ENCODE measurements at places on chromosomes 16 and 17. TPM values are rescaled to one million over a fixed set of nuclear protein-coding genes. Genes with fewer than 3 reads are reported as not detected.
A peak's percentile ranks its signal among the peaks of the same experiment; 100 is the strongest.

- no peak for DNase-seq
These were observed 378.7 kb downstream of the HS3ST4 start for GRCh38 chr16:26070302-26071100.

GRCh38 chr17:27586203-27586721, 44.7 kb upstream of the LGALS9 start:
- no peak for DNase-seq

DNA sequence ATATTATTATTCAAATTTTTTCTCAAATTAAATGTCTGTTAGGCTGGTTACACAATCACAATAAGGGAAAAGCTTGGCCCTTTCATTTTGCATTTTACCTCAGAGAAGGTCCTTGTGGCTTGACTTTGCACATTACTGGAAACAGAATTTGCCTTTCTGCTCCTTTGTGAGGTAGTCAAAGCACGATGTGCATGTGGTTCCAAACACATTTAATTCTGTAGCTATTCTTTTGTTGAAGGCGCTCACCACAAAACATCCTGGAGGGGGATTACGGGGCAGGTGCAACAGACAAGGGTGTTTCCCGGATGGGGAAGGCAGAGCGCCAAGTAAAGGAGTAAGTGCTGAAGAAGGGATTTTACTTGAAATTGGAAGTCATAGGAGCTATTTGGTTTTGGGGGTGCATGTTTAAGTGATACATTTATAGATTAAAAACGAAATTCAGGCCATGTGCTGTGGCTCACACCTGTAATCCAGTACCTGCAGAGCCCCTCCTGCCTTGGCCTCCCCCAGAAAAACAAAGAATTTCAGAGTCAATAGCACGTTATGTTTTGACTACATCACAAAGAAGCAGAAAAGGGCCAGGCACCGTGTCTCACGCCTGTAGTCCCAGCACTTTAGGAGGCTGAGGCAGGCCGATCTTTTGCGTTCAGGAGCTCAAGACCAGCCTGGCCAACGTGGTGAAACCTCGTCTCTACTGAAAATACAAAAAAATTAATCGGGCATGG, 31.2 kb upstream of the TENT4B start:
- no peak for DNase-seq

- no peak for DNase-seq
These were observed 8.5 kb downstream of the LLGL1 start for GRCh38 chr17:18233803-18234518.

- no peak for DNase-seq
These were observed 176.3 kb downstream of the VPS53 start for GRCh38 chr17:538181-538973.

GRCh38 chr17:6479622-6480302, 35.5 kb downstream of the PIMREG start:
- DNase-seq, result no peak

DNA sequence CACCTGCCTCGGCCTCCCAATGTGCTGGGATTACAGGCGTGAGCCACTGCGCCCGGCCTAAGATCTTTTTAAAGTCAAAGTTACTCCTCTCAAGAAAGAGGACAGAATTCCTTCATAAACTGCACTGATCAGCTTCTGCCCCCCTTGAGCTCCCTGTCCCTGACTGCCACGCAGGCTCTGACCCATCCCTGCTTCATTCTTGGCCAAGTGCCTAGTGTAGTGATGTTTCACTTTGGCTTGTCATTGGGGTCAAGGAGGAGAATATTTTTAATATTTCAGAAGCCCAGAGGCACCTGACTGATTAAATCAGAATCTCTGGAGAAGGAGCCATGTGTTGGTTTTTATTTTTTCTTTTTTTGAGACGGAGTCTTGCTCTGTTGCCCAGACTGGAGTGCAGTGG, 9.1 kb downstream of the MRM1 start:
- no peak for DNase-seq

GRCh38 chr17:62627904-62628633, 599 bp downstream of the MRC2 start:
- peak; percentile 71 for DNase-seq

- peak; percentile 87 for DNase-seq
These were observed 19.3 kb upstream of the NXPH3 start for GRCh38 chr17:49556223-49556943.

GRCh38 chr16:89949756-89950155, 1.2 kb downstream of the DEF8 start:
- no peak for DNase-seq

DNA sequence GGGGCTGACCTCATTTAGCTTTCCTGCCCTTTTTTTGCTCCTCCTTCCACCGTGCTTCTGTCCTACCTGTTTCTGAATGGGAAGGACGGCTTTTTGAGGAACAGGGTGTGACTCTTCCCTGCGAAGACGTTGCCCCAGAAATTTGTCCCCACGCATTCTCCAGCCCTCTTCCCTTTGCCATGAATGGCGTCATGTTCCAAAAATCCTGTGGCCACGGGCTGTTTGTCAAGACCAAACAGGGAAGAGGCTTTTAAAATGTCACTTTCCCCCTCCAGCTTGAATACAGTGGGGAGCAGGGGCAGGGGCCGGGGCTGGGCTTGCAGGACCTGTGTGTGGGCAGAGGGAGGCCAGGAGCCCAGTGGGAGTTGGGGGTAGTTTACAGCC, 13.9 kb downstream of the MPRIP start:
- DNase-seq, result no peak

DNA sequence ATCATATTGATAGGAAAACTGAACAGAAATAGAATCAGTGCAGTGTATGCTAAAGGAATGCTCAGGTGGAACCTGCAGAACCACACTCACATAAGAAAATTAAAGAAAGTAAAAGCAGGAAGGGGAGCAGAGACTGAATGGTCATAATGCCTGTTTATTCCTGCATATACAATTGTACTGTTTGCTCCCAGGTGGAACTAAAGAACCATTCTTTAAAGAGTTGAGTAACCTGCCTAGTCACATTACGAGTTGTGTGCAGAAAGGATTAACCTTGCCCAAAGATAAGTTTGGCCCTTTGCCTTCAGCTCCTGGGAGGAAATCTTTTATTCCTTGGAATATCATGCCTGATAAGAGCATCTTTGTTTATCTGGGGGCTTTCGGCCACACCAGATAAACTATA, 434.7 kb downstream of the KIF2B start:
- no peak for DNase-seq

DNA sequence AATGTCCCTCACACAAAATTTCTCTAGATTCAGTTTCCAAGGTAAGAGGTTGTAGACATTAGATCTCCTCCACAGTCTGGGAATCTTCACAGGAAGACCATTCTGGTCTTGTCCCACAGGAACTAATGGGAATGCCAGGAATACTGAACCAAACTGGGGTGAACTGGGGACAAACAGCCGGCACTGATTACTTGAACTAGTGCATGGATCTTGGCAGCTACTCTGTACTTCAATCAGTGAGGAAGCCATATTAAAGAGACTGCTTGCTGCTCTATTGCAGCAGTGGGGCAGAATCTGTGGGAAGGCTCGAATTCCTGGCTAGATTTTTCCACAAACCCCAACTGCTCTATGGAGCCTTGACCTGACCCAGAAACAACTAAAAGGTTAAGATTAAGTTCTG, 268.9 kb upstream of the AXIN2 start:
- DNase-seq, result no peak

GRCh38 chr17:41467561-41467960, 375 bp upstream of the KRT32 start:
- no peak for DNase-seq

DNA sequence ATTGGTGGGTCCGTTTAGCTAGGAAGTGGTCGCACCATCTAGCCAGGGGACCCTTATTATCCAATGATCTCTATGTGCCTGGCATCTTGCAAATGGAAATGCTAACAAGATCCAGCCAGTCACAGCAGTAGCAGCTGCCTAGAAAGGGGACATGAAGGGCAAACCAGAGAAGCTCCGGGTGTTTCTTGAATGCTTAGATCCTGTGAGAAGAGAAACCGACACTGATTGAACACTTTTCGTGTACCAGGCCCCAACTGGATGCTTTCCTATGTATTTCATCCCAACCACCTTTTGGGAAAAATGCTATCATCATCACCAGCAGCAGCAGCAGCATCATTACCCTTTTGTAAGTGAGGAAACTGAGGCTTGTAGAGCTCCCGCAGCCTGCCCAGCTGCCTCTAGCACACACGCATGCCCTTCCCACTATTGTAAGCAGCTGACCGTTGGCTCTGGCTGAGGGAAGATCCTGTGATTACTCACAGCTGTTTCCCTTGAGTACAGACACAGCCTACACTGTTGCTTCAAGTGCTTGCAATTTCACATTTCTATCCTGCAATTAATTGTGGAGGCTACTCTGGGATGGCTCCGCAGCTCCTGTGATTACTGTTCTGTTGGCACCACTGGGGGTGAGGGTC, 180.7 kb upstream of the CACNG5 start:
- DNase-seq, result no peak

DNA sequence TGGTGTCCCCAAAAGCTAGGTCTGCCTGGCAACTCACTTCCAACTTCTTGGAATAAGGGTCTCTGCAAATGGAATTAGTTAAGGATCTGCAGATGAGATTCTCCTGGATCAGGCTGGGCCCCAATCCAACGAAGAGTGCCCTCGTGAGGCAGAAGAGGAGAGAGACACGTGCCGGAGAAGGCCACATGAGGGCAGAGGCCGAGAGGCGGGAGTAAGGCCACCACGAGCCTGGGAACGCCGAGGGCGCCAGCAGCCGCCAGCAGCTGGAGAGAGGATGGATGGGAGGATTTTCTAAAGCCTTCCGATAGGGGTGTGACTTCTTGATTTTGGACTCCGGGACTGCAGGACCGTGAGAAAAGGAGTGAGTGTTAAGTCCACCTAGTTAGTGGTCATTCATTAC, 76.3 kb downstream of the JPH3 start:
- DNase-seq, result no peak

DNA sequence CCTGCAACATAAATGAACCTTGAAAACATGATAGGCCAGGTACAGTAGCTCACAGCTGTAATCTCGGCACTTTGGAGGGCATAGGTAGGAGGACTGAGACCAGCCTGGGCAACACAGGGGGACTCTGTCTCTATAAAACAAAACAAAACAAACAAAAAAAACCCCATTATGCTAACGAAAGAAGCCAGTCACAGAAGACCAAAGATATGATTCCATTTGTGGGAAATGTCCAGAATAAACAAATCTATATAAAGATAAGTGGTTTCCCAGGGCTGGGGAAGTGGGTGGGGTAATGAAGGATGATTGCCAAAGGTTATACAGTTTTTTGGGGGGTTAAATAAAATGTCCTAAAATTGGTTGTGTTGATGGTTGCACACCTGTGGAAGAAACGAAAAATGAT, 36.5 kb upstream of the SIAH1 start:
- DNase-seq, result no peak

Gene SULT1A3
- 3.3 TPM for total RNA-seq

Gene CLEC10A
- total RNA-seq, result 5.0 TPM

Gene DHRS7C
- total RNA-seq, result 71.6 TPM

Gene DNAI2
- total RNA-seq, result not detected
